NCI-H1092 treated with DMSO at 0.1 percent for 48 hours (cell line): ENCODE measurements at places on chromosomes 1 and 21.

DNA sequence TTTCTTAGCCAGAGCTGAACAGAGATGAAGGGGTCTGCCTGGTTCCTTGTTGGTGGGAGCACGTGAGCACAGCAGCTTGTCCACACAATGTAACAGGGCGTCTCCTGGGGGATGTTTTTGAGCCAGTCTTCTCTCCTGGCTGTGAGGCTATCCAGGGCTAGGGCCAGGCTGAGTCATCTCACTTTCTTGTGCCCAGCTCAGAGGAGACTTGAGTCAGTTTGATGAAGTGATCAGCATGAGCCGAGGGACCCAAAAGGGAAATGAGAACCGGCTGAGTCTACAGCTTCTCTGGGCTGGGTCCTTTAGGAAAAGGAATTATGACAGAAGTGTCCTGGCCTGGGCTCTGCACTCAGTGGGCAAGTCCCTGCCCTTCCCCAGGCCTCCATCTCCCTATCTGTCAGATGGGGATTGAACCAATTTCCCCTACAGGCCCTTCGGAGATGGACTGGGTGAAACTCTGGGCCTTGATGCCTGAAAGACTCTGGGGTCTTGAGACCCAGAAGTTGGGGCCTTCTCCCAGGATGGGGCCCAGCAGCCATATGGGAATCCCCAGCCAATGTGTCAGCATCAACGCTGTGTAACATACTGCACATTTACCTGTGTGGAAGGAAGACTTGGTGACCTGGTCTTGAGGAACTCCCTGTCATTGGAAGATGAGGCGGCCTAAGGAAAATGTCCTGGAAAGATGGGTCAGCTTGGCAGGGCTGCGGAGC, 36.6 kb downstream of the DMRTB1 start:
- no peak for DNase-seq

GRCh38 chr1:39133340-39133684, 71.2 kb upstream of the MACF1 start:
- DNase-seq = no peak

GRCh38 chr1:77476475-77476874, 194.7 kb downstream of the AK5 start:
- DNase-seq = no peak

DNA sequence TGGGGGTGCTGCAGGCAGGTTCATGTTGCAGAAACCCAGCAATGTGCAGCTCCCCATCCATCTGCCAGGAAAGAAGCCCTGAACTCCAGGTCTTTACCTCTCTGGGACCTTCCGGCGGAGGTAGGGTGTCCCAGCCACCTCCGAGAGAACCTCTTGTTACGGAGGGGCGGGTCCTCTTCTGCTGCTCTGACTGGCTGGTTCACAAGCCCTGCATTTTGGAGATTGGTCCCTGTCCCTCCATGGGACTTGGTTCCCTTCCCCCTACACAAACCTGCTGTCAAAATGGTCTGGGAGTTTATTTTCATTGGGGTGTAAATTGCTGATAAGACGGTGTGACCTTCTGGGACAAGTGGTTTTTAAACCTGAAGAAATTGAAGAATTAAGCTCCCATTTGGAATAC, 8.0 kb upstream of the CELSR2 start:
- no peak for DNase-seq

GRCh38 chr1:40637470-40638007, 27.9 kb downstream of the RIMS3 start:
- DNase-seq = no peak

- DNase-seq = no peak
Measured at GRCh38 chr1:239997515-239998311, 94.0 kb upstream of the FMN2 start.

DNA sequence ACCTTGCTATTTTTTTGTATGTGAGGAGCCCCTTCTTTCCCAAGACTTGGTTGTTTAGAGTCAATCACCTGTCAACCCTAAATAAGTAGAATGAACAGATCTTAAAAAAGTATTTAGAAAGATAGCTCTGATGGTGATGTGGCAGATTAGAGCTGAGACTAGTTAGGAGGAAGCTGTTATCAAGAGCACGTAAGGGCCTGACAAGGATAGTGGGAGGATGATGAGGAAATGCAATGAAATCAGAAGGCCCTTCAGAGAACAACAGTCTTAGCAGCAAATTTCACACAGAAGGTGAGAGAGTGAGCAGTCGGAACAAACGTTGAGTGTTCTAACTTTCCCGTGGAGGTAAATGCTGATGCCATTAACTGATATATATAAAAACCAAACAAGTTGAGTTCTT, 15.9 kb upstream of the S1PR1 start:
- no peak for DNase-seq
